ENCODE measurements at places on chromosomes 13 and 19.

- no peak for DNase-seq
These were observed 1211.1 kb upstream of the PCDH20 start for GRCh38 chr13:62626771-62627170.

GRCh38 chr13:71758828-71759227, 108.2 kb downstream of the DACH1 start:
- DNase-seq = no peak

GRCh38 chr13:33634546-33634982, 183.4 kb upstream of the RFC3 start:
- DNase-seq = no peak

DNA sequence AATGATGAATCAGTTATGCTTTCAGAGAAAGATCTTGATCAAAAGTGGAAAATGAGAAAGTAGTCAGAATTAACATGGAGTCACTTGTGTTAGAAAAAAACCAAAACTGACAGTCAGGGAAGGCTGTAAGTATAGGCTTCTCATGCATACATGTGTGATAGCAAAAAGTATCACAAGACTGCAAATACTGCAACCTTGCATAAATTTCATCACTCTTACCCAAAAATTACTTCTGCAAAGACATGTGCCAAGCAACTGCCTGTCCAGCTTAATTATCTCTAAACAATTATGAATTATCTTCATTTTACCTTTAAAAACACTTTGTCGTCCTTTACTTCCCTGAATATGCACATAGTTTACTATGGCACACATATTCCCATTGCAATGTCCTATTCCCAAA, 2466.4 kb upstream of the PCDH20 start:
- no peak for DNase-seq

- no peak for DNase-seq
These were observed 12.2 kb upstream of the ADGRE1 start for GRCh38 chr19:6875218-6875617.

- no peak for DNase-seq
These were observed 3.0 kb downstream of the PEG3 start for GRCh38 chr19:56837492-56838023.

DNA sequence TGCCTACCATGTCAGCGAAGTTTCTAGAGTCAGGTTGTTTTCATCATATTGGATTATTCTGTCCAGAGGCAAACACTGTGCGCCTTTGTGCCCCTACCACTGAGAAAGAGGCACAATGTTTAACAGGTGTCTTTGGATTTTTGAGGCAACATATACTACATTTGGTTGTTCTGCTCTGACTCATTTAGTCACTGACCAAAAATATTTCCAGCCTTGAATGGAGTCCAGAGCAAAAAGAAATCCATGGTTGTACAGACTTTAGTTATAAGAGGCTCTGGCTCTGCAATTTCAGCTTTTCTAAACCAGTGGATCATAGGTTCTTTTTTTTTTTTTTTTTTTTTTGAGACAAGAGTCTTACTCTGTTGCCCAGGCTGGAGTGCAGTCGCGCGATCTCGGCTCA, 35.7 kb downstream of the LACC1 start:
- no peak for DNase-seq

DNA sequence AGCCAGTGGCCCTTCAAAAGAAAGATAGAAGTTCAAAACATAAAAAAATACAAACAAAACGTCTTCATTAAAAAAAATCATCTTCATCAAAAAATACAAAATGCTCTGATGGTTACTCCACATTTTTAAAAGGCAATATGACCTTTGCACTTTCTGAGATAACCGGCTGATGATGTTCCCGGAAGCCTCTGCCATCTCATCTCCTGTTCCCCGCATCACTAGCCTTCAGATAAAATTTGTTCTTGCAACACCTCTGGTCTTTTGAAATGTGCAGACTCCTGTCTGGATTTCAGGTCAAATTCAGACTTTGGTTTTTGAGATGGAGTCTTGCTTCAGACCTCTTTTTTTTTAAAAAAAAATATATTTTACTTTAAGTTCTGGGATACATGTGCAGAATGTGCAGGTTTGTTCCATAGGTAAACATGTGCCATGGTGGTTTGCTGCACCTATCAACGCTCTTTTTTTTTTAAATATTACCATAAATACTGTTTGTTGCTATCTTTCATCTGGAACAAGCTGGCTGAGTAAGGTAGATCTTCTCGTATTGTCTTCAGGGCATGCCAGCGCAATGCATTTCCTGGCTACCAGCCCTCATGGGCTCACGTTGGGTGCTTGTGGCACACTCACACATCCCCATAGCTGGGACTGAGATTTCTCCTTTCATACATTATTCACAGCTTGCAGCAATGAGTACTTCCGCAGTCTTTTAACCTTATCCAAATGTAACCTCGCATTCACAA, 418.9 kb upstream of the ARGLU1 start:
- DNase-seq = no peak

- DNase-seq = no peak
These were observed 238.9 kb downstream of the TSHZ3 start for GRCh38 chr19:31110336-31110735.

Data from GM12892 (cell line).